ENCODE measurements at places on chromosomes 16 and 17.

- DNase-seq = no peak
These were observed 16.9 kb downstream of the SLX4 start for GRCh38 chr16:3594316-3595109.

DNA sequence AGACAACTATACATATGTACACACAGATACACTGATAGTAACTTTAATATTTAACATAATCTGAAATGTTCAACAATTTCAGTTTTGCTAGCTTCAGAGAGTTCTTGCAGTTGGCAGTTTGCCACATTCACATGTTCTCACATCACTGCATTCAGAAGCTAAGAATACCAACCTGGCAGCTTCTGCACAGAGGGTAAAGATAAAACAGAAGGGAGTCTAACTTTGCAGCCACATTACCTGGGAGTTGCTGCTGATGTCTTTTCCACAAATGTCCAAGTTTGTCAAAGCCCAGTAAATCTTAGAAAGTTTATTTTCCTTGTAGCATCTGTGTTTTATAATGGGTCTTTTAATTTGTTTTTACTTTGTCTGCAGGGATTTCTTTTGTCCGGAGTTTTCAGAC lies 332.0 kb downstream of the BCAS3 start:
- no peak for DNase-seq

DNA sequence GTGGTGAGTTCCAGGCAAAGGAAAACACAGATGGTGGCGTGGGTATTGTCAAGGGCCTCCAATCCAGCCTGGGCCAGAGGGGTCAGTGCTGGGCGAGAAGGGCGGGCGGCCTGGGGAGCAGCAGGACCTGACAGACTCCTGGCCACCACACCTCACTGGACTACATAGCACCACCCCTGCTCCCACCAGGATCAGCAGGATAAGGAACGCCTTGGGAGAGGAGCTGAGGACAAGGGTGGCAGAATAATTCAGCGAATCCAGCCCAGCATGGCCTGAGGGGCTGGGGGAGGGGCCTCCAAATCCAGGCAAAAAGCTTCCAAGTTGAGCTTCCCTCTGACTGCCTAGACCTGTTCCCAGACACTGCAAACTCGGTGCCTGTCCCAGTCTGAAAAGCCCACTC lies 6.5 kb downstream of the DLX4 start:
- DNase-seq = no peak

DNA sequence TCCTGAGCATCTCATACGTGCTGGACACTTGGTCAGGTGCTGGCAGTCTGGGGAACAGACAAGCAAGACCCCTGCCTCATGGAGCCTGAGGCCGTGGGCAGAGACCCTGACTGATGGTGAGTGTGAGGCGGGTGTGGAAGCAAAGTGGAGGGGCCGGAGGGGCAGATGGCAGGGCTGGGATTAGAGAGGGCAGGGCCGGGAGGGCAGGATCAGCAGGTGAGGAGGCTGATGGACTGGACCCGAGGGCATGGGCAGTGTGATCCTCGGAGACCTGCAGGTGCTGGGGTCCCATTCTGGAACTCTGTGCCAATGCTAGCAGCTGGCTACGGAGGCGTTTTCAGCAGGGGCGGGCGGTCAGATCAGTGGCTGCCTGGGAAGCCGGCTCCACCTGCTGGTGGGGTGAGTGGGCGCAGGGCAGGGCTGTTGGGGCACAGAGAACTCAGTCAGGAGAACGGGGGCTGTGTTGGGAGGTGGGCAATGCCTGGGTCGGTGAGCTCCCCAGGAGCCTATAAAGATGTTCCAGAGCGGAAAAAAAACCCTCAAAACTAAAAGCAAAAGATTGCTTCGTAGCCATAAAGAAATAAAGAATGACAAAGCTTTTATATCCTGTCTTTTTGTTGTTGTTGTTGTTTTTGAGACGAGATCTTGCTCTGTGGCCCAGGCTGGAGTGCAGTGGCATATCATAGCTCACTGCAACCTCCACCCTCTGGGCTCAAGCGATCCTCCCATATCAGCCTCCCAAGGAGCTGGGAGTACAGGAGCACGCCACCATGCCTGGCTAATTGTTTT lies 8.9 kb upstream of the C16orf74 start:
- no peak for DNase-seq

DNA sequence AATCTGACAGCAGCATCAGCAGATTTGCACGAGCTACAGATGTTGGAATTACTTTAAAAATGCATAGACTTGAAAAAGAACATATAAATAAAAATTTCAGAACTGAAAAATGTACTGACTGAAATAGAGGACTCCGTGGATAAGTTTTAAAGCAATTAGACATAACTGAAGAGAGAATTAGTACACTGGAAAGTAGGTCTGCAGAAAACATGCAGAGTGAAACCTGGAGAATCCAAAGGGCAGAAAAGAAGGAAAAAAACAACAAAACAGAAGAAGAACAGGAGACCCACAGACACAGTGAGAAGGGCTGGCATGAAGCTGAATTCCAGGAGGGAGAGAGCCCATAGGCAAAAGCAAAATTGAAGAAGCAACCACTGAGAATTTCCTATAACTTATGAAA lies 57.2 kb upstream of the ENPP7 start:
- DNase-seq = no peak
